Left ventricle myocardium superior (tissue), 1 donor: ENCODE measurements at places on chromosomes 12 and 14.

GRCh38 chr14:36208690-36209278, 32.3 kb upstream of the PTCSC3 start:
- DNase-seq: no peak

- DNase-seq: peak; percentile 90
Measured at GRCh38 chr14:73759183-73759713, 45.1 kb upstream of the PNMA1 start.

DNA sequence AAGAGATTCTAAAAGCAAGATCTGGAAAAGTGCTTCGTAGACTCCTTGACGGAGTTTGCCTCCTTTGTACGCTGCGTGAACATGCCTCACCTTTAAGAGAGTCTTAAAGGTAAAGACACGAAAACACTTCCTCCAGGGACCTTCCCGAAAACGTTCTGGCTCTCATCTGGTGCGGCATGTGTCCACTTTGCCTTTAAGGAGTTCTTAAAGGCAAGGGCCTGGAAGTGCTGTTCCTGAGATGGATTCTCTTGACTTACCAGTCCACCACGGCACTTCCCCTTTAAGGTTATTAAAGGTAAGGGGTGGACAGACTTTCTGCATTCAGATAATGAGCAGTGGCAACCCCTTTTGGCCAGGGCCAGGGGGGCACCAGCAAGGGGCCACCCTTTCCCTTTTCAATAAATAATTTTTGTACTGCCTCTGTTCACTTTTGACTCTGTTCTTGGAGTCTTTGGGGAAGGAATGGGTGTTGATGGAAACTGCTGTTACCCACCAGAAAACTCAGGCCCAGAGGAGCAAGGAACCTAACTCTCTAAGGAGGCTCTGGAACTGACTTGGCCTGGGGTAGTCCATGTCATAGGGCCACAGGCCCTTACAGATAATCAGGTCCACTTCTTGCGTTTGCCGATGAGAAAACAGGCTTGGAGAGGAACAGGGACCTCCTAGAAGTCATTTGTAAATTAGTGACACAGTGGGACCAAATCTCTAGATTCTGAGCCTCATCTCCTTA, 4.4 kb downstream of the REM2 start:
- no peak for DNase-seq

- no peak for DNase-seq
Measured at GRCh38 chr14:56474419-56475022, 105.1 kb upstream of the TMEM260 start.

- peak; percentile 44 for DNase-seq
Measured at GRCh38 chr12:57340104-57340503, 89.1 kb upstream of the STAC3 start.

- DNase-seq: no peak
Measured at GRCh38 chr12:25017336-25017735, 68.4 kb upstream of the BCAT1 start.

- no peak for DNase-seq
Measured at GRCh38 chr12:127310548-127310947, 956.4 kb upstream of the TMEM132C start.

DNA sequence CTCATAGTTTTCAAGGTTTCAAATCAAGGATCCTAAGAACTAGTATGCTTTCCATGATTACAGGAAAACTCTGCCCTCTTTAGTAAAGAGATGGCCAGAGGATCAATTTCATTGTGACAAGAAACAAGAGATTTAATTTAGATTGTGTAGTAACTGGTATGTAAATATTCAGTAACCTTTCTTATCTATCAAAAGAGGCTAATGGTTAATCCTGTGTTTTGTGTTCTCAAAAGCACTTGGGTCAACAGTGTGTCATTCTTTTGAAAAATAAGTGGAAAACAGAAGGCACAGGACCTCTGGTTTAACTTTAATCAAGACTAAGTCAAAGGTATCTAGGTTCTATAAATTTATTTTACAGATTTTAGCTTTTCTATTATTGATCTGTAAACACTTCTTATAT, 56.6 kb upstream of the ERGIC2 start:
- DNase-seq: no peak

DNA sequence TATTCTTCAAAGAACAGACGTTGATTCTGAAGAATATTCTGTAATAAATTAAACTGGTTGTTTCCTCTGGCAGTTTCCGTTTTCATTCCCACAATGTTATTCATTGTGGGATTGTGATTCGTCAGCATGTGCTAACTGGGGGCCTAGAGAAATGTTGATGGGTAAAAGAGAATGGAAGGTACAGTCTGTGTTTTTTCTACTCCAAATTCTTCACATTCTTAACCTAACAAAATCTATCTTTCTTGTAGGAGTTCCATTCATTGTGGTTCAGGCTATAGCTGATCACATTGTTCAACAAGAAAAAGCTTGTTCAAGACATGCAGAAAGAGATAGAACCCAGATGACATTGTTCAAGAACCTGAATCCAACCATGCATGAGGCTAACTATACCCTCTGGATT, 5.9 kb downstream of the CD163 start:
- no peak for DNase-seq

DNA sequence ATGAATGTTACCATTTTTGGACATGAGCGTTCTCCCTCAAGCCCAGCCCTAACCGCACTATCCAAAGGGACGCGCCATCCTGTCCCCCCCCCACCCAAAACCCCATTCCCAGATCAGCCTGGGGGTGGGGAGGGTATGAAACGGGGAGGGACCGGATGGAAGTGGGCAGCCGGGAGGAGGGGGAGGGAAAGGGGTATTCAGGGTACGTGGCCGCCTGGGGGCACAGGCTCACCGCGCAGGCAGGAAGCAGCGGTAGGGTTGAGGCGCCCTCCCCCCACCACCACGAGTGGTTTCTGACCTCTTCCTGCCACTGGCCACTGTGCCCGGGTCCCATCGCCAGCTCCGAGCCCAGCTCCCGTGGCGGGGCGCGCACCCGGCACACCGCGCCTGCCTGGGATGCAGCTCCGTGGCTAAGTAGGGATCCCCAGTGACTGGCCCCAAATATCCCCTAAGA, 1.4 kb downstream of the ACTN1 start:
- peak; percentile 70 for DNase-seq

DNA sequence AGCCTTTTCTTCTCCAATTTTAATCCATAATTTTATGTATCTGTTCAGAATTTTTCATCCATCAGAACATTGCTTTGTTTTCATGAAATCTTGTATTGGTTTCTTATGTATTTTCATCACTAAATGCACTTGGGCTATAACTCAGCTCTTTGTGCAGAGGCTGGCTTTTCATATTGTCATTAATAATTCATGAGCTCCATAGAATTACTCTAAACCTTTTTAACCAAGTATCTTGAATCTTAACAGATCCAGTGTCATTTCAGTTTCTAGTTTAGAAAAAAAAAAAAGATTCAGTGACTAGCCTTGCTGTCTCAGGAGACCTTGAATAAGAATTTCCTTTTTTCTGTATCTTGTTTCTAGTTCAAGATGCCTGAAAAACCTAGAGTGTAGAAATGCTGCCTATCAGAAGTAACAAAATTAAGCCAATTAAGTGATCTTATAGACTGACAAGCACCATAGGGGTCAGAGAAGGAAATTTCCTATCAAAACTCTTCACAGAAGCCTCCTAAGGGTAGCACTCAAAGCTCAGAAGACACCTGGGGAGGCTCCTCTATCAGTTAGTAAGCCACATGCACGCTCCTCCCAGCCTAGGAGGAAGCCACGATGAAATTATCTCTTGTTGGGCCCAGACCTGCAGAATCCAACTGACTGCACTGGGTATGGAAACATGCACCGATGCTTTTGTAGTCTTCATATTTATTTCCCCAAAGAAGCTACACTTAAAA, 163.4 kb downstream of the KICS2 start:
- DNase-seq: no peak

GRCh38 chr12:118999107-118999506, 17.8 kb downstream of the SRRM4 start:
- peak; percentile 71 for DNase-seq

DNA sequence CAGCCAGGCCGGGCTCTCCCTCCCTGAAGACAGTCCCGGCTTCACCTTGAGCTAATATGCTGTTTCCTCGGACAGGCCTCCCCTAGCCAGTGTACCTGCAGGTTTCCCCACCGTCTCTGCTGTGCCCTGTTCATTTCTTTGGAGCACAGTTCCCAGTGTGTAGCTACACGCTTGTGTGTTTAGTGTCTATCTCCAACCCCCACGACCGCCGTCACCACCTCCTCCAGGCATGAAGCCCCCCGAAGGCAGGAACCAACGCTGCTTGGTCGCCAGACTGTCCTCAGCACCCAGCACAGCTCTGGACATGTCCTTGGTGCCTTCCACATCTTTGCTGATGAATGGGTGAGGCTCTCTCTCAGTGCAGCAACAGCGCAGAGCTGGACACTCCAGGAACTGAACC, 26.2 kb upstream of the PLEKHG6 start:
- DNase-seq: no peak

DNA sequence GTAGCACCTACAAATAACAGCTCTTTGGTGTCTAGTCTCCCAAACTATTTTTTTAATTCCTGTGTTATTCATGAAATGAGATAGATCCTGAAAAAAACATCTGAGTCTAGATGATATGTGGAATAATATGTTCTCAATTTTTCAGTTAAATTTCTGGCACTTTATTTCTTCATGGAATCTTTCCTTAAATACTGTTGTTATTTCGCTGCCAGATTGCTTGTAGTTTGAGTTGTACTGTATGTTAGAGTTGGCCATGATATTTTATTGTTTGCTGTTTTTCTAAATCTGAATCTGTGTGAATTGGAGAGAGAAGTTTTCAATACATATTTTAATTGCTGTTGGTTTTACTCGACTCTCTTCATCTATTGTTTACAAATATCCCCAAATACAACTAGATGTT, 500.5 kb downstream of the EGLN3 start:
- DNase-seq: no peak

DNA sequence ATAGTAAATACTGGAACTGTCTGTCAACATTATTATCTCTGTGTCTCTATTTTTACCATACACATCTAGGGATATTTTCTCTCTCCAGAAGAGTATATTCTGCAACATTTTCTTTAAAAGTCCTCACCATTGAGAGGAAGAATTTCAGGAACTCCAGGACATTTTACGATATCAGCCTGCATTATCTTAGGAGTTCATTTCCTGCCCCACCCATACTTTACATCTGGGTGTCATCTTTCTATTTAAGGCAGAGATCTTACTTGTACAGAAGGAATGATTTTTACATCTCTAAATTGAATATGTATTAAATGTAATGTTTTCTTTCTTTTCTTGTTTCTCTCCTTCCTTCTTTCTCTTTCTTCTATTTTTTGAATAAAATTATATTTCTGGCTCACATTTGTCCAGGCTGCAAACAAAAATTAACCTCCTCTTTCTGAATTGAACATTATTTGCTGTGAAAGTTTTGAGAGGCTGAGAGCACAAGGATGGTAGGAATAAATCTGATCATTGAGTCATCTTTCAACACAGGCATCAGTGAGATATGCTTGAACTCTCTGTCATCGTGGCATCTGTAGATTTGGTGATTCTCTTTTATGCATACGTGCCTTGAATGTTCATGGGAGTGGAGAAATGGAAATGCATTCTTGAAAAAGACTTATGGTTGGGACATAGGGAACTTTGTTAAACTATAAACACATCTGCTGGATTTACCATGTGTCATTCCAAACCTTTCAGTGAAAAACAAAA, 753.6 kb downstream of the SLC16A7 start:
- DNase-seq: no peak

GRCh38 chr12:724194-724855, 28.1 kb upstream of the WNK1 start:
- no peak for DNase-seq

DNA sequence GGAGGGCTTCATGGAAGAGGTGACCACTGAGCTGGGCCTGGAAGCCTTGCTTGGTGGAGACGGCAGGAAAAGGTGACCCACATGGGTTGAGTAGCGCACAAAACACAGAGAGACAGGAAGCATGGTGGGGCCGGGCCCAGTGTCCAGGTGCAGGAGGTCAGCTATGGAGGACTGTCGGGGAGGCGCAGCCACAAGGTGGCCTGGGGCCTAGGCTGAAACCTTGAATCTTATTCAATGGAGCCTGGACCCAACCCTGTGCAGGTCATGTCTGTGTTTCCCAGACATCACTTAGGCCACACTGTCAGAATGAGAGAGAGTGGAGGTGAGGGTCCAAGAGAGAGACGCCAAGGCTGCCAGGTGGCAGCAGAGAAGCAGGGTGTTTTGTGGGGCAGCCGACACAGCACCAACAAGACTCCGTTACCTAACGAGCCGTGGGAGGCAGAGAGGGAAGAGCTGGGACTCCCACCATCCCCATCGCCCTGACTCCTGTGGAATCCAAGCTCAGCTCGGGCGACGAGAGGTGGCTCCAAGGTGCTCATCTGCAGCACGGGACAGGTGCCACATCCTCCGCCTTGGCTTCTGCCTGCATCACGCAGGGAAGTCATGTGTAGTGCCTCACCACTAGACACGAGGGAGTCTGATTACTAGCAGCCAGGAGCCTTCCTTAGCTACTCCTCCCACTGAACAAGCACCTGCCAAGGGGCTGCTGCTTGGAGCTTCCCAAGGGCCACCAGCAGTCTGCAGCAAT, 38.7 kb downstream of the DEGS2 start:
- no peak for DNase-seq

DNA sequence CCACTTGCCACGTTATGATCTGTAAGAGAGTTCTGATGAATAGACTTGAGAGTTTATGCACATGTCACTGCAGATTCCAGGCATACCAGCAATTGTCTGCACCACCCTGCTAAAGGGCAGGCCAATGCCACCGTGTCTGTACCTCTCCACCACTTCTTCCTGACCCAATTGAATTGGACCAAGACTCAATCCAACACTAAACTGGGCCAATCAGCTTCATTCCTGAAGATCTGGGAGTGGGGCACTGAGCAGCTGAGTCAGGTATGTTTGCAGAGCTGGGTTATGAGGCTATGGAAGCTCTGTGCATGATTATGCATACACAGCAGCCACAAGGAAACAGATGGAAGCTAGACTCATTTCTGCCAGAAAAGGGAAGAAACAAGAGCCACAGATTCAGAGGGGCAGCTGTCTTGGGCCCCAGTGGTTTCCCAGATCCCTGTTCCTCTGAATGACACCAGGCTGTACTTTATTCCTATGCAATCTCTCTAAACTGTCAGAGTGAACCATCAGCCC, 28.0 kb downstream of the DAO start:
- no peak for DNase-seq

DNA sequence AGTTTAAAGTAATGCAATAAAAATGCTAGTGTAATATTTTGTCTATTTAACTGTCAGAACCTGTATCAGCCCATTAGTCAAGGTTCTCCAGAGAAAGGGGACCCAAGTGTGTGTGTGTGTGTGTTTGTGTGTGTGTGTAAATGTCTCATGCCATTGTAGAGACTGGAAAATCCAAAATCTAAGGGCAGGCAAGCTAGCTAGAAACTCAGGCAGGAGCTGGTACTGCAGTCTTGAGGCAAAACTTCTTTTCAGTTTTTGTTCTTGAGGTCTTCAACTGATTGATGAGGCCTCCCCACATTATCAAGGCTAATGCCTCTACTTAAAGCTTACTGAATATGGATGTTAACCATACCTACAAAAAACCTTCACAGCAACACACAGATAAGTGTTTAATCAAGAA, 126.7 kb downstream of the PRKD1 start:
- DNase-seq: no peak

DNA sequence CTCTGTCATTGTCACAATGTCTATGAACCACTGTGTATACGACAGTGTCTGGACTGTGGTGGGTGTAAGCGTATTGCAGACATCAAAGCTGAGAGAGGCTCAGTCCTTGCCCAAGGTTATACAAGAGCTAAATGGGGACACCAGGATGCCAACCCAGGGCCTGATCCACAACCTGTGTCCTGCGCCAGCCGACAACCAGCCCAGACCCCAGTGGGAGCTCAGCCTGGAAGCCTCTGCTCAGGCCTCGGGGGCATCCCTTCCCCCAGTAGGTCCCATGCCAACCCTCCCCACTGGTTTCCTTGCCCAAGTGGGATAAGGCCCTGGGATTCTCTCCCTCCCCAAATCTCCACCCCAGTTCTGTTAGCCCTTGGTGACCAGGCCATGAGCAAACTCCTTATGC, 54.3 kb downstream of the LTBP2 start:
- no peak for DNase-seq
